Ecto neural progenitor cell (in vitro differentiated cells): ENCODE measurements at places on chromosomes 16 and 17.

- DNase-seq = no peak
These were observed 33.0 kb upstream of the FOXJ1 start for GRCh38 chr17:76174037-76174436.

DNA sequence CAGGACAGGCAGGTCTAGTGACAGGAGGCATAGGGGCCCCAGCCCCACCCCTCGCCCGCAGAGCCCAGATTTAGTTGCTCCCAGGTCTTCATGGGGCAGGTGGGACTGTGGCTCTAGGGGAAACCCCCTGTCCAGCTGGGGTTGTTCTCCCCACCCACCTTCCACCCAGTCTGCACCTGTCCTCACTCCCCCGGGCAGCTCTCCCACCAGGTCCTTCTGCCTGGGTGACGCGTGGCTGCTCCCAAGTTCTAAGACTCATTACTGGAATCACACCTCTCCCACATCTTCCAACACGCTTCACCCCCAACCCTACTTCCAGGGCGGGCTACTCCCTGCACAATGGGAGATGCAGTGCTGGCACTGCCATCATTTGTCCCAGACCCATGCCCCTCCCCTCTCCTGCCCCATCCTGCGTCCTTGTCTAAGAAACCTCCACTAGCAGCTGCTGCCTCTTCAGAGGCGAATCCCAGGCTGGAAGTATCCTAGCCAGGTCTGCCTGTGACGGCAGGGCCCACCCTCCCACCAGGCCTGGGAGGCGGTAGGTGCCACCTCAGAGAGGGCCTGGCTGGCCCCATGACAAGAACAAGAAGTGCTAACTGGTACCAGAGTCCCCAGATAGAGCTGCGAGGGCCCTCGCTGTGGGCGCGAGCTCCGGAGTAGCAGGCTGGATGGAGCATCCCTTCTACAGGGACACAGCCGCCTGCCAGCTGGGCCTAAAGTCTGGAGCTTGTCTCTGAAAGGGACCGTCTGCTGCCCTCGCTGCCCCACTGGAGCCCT lies 22.8 kb downstream of the GRIN2C start:
- DNase-seq = no peak

GRCh38 chr17:48582750-48583069 lies 4.6 kb upstream of the HOXB4 start:
- no peak for DNase-seq

- no peak for DNase-seq
These were observed 21.5 kb downstream of the GINS2 start for GRCh38 chr16:85667261-85667660.

- no peak for DNase-seq
These were observed 11.3 kb upstream of the STH start for GRCh38 chr17:45987706-45988105.

DNA sequence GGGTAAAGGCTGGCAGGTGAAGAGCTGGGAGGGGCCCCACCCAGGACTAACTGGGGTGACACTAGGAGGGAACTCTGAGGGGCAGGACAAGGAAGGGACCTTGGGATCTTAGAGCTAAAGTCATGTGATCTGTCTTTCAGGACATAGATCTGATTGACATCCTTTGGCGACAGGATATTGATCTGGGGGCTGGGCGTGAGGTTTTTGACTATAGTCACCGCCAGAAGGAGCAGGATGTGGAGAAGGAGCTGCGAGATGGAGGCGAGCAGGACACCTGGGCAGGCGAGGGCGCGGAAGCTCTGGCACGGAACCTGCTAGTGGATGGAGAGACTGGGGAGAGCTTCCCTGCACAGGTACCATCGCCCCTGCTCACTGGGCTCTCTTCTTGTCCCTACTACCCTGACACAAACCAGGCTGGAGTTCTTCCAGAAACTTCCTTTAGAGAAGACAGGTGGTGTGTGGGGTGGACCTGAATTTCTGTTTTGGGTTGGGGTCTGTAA lies 8.1 kb downstream of the NFE2L1 start:
- DNase-seq = no peak

GRCh38 chr16:77662246-77662645 lies 60.1 kb upstream of the NUDT7 start:
- no peak for DNase-seq

DNA sequence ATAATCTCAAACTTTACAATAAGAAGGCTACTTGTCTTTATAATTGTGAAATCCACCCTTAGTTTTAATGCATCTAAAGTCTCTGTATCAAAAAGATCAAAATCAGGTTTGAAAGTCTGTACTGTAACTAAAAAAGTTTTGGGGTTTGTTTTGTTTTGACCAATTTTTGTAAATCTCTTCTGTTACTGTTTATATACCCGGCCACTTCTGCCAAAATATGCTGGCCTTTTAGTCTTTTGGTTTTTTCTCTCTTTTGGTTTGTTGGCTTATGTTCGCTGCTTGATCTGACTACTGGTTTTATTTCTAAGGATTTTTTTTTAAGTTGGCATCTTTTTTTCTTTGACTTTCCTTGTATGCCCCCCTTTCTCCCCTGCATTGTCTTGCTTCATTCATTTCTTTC lies 655.2 kb downstream of the MAF start:
- DNase-seq = no peak

- DNase-seq = peak; percentile 78
These were observed 662 bp upstream of the TUBB3 start for GRCh38 chr16:89922477-89922883.

- DNase-seq = no peak
These were observed 23.9 kb upstream of the CLEC18A start for GRCh38 chr16:69927056-69927757.

GRCh38 chr17:57988301-57989250 lies 522 bp upstream of the VEZF1 start:
- DNase-seq = peak; percentile 89

DNA sequence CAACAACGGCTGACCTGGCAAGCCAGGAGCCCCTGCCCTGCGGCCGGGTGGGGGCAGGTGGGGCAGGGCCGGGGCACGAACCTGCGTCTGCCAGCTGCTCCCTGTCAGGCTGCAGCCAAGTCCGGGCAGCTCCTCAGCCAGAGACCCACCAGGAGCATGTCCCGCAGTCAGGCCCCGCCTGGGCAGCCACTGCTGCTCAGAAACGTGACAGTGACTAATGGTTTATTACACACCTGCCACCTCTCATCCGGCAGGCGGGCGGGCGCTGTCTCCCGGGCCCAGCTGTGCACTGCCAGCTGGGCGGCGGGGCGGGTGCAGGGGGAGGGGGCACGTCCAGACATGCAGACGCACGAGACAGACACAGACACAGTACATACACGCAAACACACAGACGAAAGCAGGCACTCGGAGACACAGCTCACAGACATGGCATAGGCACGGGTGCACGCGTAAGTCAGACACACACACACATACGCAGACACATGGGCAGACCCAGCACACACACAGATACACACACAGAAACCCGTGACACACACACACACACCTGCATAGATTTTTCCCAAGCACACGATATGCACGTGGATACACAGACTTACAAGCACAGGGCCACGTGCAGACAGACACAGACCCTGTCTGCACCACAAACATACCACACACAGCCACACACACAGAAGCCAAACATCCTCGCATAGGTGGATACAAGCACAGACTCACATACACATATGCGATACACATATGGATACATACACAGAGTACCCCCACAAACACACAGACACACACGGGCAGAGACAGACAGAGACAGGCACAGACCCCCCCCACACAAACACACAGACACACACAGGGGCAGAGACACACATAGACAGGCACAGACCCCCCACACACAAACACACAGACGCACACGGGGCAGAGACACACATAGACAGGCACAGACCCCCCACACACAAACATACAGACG lies 248.3 kb upstream of the CIBAR2 start:
- DNase-seq = no peak

GRCh38 chr17:34542700-34543336 lies 36.6 kb upstream of the TMEM132E start:
- DNase-seq = peak; percentile 77

DNA sequence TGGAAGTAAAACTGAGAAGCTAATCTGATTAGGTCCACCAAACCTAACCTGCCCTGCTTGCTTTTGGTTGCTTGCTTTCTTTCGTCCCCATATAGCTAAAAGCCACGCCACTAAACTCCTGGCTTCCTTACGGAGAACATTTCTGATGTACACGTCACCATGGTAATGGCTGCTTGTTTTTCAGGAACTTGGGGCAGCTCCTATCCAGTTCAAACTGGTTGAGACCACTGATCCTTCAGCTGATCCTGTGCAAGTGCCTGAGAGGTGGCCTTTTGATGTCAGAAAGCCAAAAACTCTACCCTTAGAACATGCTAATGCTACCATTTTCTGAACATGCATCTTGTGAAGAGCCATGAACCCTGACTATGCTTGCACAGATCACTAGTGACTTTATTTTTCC lies 14.4 kb upstream of the DHRS7C start:
- DNase-seq = no peak

GRCh38 chr17:4162321-4162720 lies 19.3 kb downstream of the CYB5D2 start:
- DNase-seq = no peak

GRCh38 chr17:4772235-4772613 lies 538 bp downstream of the TM4SF5 start:
- no peak for DNase-seq

- no peak for DNase-seq
These were observed 2.9 kb downstream of the CPPED1 start for GRCh38 chr16:12800817-12801216.

DNA sequence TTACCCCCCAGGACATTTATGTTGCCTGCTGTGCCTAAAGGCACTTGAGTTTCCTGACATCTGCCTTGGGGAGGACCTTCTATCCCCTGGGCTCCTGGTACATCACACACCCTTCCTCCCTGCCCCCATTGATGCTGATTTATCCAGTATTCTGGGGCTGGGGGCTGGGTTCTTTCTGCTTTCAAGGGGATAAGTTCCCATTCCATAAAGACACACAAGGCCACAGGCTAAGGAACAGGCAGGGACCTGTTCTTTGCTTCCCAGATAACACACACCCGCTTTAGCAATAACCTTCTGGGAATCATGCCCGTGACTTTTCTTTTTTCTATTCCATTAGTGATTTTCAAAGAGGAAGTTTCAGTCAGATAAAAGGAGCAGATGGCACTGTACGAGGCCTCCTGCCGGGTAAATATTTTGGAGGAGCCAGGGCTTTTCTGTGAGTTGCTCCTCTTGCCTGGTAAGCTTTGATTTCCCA lies 30.6 kb downstream of the CHD9 start:
- no peak for DNase-seq

DNA sequence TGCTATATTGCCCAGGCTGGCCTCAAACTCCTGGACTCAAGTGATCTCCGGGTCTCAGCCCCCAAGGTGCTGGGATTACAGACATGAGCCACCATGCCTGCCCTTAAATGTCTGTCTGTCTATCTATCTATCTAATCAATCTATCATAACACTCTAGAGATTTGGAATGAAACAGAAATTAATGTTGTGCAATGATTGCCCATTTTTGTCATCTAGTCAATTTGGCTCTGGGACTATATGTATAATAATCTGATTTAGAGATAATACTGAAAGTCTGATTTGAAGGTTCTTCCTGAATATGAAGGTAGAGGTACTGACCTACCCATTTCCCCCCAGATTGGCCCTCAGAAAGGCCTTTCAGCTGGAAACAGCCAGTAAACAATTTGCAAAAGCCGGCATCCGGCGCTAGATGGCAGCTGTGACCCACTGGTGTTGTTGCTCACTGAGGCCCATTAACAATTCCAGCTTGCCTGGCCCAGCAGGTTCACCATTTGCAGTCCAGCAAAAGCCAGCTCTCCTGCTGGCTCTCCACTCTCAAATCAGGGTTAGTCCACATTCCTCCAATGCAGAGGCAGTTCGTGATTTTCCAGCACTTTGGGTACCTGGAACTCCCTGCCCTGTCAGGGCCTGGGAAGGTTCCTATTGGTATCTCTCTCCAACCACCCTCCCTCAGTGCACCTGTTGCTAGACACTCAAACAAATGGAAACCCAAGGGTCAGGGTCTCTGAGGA lies 22.9 kb upstream of the C16orf87 start:
- peak; percentile 87 for DNase-seq

DNA sequence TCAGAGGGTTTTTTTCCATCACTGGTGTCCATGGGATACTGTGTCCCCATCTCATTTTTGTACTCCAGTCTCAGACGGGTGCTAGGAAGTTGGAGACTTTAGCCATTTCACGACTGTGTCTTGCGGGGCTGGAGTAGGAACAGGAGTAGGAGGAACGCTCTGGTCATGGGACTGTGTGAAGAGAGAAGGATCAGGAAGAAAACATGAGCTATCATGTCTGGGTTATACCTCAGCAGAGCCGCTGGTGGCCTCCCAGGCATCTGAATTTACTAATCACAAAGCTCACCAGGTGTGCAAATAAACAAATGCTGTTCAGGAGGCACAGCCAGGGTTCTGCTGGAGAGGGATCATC lies 225.4 kb downstream of the SEC14L1 start:
- DNase-seq = no peak

DNA sequence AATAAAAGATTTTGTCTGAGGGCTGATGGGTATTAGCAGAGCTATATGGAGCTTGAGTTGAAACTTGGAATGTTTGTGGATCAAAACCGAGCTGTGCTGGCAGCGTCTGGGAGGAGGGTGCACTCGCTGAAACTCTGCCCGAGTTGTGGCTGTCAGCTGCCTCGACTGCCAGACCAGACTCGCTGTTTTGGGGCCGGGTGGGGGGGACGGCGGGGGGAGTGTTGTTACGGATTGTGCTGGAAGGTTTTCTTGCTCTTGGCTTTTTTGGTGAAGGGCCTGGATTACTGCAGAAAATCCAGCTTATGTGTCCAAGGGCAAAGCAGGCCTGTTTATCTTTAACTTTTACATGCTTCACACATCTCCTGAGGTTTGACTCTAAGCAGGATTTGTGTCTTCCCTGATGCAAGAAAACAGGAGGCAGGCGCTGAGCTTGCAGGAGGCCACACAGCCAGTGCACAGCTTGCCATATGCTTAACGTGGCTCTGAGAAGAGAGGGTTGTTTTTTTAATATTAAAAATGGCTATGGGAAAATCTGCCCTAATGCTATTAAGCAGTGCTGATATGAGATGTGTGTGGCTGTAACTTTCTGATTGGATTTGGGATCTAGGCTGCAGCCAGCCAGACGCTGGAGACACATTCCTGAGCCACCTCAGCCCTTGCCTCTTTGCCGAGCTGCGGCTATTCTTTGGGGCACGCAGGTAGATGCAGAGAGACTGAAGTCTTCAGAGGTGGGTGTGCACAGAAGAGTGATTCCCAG lies 20.5 kb upstream of the RPTOR start:
- DNase-seq = no peak

- DNase-seq = no peak
These were observed 11.7 kb upstream of the RPH3AL start for GRCh38 chr17:364308-364707.

GRCh38 chr16:30069611-30070462 lies 4.3 kb downstream of the ALDOA start:
- no peak for DNase-seq
